ENCODE measurements at places on chromosomes 6 and 20.

DNA sequence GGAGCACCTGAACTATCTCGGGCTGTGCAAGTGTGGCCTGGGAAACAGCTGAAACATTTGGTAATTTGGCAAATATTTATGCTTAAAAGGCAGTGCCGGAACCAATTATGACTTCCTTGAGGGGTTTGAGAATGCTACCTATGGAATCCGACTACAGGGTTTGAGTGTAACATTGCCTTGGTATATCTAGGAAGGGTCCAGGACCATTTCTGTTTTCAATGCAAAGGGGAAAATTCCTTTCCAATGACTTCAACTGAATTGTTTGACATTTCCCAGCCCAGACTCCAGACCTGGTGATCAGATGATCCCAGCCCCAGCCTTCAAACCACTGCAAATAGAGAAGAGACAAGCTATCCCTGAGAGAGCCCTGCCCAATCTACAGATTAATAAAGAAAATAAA, 4.6 kb upstream of the PPP1R3G start:
- DNase-seq: no peak

DNA sequence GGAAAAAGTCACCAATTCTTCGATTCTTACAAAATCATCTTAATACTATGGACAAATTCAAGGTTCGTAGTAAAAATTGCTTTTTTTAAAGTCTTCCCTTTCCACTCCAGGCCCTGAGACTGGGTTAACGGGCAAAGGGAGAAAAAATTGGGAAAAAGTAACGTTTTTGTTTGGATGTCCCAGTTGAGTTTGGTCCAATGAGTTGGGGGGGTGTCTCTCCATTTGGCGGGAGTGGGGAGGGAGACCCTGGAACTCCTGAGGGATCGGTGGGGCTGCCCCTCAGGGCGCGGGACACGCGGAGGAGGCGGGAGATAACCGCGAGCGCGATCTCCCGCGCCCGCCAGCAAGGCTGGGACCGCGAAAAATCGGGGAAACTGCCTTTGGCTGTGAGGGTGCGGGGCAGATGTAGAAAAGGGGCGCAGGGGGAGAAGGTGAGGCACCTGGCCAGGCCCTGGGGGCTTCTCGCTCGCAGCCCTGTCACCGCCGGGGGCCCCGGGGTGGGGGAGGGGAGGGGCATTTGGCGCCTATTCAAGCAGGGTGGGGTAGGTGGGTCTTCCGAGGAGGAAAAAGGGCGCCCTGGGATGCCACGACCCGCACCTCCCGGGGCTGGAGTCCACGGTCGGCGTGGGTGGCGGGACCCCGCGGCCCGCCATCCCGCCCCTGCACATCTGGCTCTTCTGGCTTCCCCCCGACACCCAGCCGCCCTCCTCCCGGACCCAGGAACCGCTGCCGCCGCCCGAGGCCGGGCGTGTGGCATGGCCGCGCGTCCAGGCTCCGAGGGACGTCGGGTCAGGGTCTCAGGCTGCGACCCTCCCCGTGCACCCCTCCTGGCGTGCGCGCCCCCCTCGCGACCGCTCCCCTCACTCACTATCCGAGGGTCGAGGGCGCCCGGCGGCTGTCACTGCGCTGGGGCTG, 595 bp downstream of the FBXO5 start:
- no peak for DNase-seq

DNA sequence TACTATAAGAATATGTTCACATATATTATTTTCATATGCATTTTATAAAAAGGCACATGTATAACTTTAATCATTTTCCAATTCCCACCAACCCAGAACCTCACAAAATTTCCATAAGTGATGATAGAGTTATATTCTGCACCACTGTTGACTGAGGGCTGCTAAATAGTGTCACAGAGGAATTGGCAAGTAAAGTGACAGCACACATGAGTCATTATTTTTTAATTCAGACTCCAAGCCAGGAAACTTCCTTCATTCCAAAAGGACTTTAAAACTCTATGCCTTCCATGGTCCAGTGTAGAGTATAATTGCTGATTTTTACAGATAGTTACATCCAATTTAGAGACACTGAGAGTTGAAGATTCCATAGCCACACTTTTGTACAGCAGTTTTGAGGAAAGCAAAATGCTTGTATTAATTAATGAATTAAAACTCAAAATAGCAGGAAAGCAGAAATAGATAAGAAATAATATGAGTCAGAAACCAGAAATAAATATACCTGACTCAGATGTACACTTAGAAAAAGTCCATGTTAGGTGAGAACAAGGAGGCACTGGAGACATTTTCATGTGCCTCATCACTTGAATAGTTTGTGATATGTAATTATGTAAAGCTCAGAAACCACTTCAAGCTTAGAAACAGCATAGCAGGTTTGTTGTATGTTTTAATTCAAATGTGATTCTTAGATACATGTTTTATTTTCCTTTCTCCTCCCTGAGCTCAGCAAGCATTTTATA, 425.2 kb upstream of the OPRM1 start:
- no peak for DNase-seq

DNA sequence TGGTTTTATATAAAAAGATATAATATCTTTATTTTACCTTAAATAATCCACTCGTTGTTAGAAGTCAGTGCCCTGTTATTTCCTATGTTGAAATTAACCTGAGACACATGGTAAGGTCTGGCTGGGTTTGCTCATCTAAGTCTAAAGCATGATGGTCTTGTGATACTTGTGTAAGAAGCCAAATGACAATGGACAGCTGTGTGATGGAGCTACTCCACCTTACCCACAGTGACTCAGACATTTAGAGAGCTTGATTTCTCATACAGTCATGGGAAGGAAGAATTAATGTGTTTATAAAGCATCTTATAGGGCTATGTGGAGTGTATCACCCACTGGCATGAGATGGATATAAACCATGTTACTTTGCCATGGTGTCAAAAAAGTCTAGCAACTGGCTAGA, 11.7 kb downstream of the CTCFL start:
- DNase-seq: no peak

GRCh38 chr6:161003336-161003735, 11.8 kb downstream of the MAP3K4 start:
- DNase-seq: no peak

DNA sequence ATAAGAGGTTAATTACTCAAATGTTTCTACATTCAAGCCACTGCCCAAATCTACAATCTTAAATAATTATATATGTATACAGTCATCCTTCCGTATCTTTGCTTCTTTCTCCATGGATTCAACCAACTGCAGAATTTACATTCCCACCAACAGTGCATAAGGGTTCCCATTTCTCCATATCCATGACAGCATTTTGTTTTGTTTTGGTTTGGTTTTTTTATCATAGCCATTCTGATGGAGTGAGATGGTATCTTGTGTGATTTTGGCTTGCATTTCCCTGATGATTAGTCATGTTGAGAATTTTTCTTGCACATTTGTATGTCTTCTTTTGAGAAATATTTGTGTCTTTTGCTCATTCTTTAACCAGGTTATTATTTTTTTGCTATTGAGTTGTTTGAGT, 198.5 kb downstream of the C6orf118 start:
- no peak for DNase-seq

DNA sequence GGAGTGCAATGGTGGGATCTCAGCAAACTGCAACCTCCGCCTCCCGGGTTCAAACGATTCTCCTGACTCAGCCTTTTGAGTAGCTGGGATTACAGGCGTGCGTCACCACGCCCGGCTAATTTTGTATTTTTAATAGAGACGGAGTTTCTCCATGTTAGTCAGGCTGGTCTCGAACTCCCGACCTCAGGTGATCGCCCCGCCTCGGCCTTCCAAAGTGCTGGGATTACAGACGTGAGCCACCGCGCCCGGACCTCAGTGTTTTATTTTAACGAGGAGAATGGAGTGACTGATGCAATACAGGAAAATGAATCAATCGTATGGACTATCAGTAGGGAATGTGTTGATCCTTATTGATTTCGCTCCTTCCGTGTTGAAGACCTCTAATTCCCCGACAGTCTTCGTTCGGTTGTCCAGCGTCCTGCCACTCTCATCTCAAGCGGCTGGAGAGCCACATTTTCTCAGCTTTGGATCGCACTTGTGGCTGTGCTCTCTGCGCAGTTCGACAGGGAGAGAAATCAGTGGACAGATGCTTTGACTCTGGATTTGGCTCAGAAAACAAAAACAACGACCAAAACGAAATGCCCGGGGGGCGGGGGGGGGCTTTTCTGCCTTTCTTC, 166.2 kb downstream of the TRIM27 start:
- DNase-seq: no peak

DNA sequence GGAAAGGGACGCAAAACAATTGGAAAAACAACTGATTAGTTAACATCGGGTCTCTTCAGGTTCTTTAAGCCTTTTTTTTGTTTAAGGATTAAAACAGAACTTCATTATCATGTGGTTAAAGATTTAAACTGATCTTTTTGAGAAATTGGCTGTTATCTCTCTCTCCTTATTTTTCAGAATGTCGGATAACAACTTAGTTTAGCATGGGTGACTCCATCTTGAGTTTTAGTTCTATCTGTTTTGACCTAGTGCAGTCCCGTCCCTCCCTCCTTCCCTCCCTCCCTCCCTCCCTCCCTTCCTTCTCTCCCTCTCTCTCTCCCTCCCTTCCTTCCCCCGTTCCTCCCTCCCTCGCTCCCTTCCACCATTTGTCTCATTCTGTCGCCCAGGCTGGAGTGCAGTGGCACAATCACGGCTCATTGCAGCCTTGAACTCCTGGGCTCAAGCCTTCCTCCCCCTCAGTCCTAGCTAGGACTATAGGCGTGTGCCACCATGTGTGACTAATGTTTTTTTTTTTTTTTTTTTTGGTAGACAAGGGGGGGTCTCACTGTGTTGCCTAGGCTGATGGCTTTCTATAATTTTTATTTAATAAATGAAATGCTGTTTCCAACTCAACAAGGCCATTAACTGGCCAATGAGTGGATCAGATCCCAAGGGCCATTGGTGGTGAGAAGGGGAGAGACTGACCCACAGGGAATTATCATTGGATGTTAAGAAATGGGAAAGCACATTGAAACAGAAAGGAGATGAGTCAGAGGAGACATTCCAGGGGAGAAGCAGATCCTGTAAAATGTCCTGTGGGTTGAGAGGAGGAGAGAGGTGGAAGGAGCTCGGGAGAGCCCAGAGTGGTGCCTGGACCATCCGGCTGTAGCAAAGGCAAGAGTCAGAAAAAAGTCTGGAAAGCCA, 13.6 kb downstream of the BAK1 start:
- DNase-seq: no peak

Measured in CD4-positive, alpha-beta T cell treated with Interleukin-12 subunit alpha and Interleukin-12 subunit beta, for 1 hour (primary cell).